ENCODE measurements at places on chromosomes 5 and 9.

DNA sequence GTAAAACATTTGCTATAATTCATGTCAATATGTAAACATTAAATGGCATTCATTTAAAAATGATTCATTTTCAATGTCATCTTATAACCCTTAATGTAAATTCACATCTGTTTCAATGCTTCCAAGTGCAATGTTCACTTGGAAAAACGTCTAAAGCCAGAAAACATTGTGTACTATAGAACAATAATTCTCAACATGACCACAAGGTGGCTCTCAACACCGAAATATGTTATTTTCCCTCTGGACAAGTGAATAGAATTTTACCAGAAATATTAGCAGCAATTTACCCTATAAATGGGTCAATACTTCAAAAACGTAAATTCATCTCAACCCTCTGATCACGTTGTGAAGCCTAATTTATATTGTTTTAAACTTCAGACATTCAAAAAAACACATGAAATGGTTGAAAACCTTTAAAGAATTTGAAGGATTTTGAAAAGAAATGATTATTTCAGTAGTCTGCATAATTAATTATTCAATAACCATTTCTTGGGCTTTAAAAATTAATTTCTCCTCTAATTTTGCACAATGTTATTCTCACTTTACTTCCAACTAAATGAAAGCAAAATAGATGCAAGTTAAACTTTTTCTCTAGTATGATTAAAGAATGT, 11.0 kb downstream of the CDH10 start:
- peak; percentile 35 for DNase-seq

- no peak for DNase-seq
Observed at GRCh38 chr9:127570533-127571111, 41.5 kb upstream of the STXBP1 start.

GRCh38 chr5:103624675-103625074, 62.1 kb upstream of the NUDT12 start:
- DNase-seq = no peak

GRCh38 chr5:81826128-81826527, 75.2 kb upstream of the SSBP2 start:
- no peak for DNase-seq

- DNase-seq = no peak
Observed at GRCh38 chr9:78397454-78397853, 100.5 kb downstream of the PSAT1 start.

DNA sequence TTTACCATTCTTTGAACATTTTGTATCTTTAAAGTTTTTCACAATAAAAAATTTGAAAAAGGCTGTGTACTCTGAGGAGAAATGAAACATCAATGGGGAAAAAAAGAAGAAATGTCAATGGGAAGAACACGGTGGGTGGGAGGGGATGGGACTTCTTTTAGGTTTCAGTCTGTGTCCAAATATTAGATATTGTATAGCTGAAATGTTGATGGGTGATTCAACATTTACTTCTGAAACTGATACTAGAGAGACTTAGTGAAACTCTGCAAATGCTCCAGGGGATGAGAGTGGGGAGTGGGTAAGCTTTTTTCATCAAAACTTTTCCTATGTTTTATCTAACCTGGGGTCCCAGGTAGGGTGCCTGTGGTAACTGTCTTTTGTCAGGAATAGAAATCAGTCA, 311.9 kb downstream of the MAN2A1 start:
- no peak for DNase-seq

GRCh38 chr5:37132646-37133045, 116.5 kb downstream of the CPLANE1 start:
- DNase-seq = no peak

DNA sequence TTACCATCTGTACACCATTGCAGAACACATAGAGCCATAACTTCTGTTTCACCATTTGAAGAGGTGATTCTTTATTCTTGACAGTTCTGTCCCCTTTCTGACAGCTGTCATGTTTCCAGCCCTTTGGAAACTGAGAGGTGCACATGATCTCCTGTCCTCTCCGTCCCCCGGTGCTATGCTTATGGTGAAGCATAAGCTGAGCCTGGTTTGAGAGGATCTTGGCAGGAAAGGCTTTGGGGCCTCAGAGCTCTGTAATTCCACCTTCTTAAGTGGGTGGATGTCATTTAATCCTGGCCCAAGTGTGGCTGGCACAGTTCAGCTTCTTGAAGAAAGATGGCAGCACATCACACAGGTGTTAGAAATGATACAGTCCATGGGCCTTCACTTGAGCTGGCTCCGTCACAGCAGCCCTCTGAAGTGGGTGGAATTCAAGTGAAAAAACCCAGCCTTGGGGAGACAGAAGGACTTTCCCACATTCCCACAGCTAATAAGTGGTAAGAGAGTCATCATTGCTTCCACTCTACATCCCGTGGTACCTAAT, 30.7 kb upstream of the GRPEL2 start:
- no peak for DNase-seq

GRCh38 chr5:169216866-169217265, 84.1 kb downstream of the SLIT3 start:
- DNase-seq = no peak

DNA sequence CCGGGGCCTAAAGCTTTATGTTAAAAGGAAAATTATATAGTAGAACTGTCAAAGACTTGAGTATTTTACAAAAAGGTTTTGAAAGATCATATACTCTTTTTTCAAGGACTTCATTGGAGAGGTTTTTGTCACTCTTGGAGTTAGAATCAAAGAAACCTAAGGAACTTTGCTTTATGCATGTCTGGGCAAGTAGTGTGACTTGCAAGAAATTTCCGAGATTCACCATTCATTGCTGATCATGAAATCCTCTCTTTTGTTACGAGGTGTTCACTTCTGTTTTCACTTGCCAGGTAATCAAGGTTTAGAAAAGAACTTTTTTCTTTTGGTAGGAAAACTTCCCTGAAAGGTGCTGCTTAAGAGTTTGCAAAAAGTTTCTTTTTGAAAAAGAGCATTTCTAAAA, 64.8 kb downstream of the NUP214 start:
- DNase-seq = no peak

- no peak for DNase-seq
Observed at GRCh38 chr5:42521406-42521805, 98.2 kb downstream of the GHR start.

DNA sequence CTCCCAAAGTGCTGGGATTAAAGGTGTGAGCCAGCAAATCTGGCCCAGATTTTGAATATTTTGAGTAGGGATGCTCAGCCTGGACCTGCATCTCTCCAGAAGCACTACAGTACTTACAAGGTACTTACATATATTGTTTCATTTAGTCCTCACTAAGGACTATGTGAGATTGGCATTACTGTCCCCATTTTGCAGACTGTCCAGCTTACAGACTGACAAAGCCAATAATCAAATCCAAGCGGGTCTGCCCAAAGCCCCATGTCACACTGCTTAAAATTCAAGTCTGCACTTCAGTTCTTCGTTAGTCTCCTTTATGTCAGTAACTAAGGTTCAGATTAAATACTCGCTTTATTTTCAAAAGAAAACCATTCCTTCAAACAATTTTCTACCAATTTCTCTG, 7.1 kb downstream of the MAPKAP1 start:
- no peak for DNase-seq

DNA sequence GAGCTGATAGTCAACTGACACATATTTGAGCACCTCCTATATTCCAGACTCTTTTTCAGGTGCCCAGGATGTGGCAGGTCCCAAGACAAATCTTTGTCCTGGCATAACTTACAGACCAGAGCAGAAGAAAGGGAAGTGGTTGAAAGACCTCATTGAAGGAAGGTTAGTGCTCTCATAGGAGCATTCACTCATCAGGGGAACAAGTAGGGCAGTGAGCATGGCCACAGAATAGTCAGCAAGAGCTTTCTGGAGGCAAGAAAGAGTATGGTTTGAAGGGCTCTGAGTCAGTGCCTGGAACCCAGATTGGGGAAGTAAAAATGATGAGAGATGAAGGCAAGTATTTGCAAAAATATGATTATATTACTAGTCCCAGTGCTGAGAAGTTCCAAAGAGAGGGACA, 25.0 kb upstream of the ERMP1 start:
- no peak for DNase-seq

- no peak for DNase-seq
Observed at GRCh38 chr5:160494451-160494850, 72.8 kb downstream of the PTTG1 start.

- DNase-seq = no peak
Observed at GRCh38 chr9:120791161-120791560, 2.1 kb downstream of the FBXW2 start.

DNA sequence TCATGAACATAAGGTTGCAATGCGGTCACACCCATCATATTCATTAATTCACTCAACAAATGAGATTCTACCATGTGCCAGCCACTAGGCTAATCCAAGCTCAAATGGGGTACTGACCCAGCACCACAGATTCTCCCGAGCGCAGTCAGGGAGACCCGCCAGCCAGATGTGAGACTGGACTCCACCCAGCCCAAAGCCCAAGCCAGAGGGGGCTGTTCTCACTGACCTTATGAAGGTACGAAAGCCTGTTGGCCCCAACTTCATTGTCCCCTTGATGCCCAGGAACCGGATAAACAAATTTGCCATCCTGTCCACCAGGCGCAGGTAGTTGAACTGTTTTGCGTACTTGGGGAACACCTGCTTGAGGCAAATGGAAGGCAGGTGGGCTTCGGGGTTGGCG, 218.8 kb downstream of the DAB2IP start:
- DNase-seq = no peak

DNA sequence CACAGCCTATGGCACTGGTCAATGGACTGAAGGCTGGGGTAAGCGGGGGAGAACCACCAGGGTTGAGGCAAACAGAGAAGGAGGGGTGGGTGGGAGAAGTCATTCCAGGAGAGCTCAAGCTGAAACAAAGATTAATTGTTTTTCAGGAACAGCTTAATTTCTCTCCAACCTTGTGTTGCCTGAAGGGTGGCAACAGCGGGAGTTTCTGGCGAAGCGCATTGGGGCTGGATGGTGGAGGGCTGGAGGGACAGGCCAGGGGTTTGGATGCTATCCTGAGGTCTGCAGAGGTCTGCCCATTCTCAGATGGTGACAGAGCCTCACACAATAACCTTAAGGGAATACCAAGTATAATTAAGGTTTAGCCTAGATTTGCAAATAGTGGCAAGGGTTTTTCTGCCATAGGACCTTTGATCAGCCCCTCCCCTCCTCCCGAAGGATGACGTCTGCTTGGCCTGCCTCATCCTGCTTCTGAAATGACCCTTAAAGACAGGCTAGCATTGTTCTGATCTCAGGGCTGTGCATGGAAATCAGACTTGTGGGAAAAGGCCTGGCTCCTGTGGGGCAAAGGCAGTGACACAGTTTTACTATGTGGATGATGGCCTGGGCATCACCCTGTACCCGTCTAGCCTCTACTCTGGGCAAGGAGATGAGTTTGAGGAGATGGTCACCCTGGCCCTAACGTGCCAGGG, 32.7 kb downstream of the PSD2 start:
- no peak for DNase-seq

GRCh38 chr9:79131824-79132377, 439.9 kb upstream of the TLE4 start:
- DNase-seq = no peak

- DNase-seq = no peak
Observed at GRCh38 chr5:174246743-174247142, 201.2 kb downstream of the NSG2 start.

- no peak for DNase-seq
Observed at GRCh38 chr9:136931611-136932130, 12.9 kb downstream of the FBXW5 start.

DNA sequence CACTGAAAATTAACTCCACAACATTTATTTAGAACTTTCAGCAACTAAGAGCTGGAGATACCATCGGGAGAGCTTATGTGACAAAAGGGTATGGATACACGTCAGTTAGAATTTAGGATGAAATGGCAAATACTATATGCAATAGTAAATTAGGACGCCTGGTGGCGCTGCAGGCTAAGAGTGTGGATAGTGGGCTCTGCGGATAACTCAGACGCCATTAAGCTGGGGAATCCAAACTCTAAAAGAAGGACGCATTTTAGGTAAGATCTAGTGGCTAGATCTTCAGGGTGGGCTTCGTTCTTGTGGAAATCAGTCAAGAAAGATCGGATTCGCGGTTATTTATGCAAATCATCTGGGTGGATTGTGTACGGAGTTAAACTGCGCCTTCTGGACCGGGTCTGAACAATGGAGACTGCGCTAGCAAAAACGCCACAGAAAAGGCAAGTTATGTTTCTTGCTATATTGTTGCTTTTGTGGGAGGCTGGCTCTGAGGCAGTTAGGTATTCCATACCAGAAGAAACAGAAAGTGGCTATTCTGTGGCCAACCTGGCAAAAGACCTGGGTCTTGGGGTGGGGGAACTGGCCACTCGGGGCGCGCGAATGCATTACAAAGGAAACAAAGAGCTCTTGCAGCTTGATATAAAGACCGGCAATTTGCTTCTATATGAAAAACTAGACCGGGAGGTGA, at the start of gene PCDHB5:
Gene PCDHB5, plus strand, starts transcription at position 177 of the 688 bp plus-strand sequence. Its CDS starts 229 bp downstream, at position 406.
- DNase-seq = no peak

DNA sequence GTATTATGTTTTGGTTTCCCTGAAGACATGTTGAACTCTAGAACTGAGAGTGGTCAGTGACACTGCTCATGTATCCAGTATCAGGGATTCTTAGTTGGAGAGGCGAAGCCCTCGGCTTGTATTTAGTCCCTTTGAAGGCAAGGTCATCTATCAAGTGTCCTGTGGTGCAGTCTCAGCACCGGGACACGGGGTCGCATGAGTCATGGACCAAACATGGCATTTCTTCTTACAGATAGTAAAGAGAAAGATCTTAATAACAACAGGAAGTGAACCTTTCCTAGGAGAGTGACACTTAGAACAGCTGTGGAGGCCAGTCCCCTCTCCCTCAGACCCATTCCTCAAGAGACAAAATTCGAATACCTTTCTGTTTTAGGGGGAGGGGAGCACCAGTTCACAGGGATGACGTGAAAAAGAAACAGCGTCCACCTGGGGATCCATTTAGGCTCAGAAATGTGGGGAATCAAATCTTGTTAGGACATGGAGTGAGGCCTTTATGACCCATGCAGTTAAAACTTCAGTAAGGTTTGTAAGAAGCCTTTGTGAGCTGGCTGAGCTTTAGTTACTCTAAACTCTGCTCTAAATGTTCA, 86.5 kb downstream of the ADGRV1 start:
- peak; percentile 7 for DNase-seq

GRCh38 chr5:35073160-35073559, 25.4 kb upstream of the AGXT2 start:
- no peak for DNase-seq

DNA sequence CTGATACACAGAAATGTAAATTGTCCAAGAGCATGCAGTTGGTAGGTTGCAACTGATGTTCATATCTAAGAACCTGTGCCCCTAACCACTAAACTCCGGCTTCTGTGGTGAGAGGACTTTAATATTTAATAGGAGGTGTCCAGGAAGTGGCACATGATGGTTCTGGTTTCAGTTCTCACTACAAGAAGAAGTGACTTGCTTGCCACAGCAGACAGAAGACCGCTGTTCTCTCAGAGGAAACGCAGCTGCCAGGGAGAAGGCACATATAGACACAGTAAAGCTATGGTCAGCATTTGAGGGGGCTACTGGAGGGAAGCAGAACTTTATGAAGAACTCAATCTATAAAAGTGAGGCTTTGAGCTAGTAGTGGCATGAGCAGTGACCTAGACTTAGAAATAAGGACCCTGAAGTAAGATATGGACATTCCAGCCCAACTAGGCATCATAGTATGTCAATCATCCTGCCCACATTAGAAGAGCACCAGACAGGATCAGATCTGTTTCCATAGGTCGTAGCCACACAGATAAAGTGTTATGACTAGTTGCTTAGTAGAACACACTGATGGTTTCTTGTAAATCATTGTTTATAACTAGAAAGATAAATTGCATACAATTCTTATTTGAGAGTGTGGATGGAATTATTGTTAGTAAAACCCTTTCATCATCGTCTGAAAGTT, 36.4 kb upstream of the DAB2 start:
- no peak for DNase-seq

All from Calu3 (cell line).